CD4-positive, CD25-positive, alpha-beta regulatory T cell (primary cell): ENCODE measurements at places on chromosomes 12 and 14. TPM values are rescaled to one million over a fixed set of nuclear protein-coding genes. Genes with fewer than 3 reads are reported as not detected.

DNA sequence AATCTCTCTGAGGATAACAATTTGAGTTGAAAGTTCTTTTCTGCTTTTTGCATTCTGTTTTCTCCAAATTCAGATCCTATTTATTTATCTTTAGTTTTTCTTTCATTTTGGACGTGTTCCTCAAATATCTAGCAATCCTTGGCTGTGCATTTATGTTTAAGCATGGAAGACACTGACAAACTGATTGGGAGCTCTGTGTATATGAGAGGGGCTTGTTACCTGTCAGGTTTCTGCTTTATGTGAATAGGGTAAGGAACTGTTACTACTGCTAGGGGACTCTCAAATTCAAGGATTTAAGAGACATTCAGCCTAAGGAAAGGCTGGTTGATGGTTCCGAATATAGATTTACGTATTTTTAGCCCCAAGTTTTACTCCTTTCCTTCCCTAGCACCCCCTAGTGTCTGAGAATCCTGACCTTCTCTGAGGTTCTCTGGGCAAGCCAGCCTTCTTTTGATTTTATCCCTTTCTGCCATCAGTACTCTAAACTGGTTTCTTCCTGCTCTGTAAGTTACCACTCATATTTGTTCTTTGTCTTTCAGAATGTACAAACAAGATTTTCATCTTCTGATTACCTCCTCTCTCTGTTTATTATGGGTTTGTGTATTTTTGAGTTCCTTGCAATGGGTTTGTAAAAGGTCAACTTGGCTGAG lies 30.5 kb downstream of the YLPM1 start:
- peak; percentile 53 for DNase-seq
- H3K4me3 ChIP-seq = peak overlapping the region; percentile 84
- H3K27me3 ChIP-seq = no peaks in the 10 kb centered on the region
- peaks cover 29% of the 10 kb centered on the region for H3K4me1 ChIP-seq
- H3K27ac ChIP-seq = peak overlapping the region; percentile 56

DNA sequence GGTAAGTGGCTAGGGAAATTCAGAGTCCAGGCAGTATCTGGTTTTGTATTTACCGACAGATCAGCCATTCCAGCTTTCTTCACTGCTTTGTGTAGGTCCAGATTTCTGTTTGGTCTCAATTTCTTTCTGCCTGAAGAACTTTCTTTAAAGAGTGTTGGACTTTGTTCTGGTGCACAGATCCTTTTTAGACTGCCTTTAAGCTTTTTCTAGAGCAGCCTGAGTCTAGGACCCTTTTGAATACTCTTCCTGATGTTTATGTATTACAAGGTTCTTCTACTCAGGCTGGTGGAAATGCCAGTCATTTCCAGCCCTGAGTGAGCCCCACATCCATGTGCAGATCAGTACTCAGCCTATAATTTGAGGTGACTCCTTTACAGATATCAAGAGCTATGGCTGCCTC lies 54.7 kb downstream of the DAAM1 start:
- H3K27ac ChIP-seq = no peak overlapping the region
- H3K36me3 ChIP-seq = no peaks in the 10 kb centered on the region

DNA sequence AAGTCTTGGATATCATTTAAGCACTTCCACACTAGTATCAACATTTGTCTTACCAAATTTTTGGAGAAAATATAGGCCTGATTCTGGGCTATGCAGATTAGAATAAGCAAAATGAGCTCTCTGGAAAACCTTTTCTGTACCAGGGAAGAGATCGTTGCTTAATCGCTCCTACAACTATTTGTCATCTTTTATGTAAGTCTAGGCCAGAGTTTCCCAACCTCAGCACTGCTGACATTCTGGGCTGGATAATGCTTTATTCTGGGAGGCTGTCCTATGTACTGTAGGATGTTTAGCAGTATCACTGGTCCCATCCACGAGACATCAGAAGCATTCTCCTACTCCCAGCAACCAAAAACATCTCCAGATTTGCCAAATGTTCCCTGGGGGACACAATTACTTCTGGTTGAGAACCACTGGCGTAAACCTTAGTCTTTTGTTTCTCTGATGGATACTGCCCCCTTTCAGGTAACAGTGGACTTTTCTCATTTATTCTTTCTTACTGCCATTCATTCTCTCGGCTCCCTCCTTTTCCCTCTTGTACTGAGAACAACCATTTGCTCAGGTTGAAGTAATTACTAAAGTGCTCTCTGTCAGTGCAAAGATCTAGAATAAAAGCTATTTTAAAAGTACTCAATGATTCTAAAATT lies 316.9 kb upstream of the E2F7 start:
- no peaks in the 10 kb centered on the region for H3K36me3 ChIP-seq
- no peak overlapping the region for H3K27ac ChIP-seq
- no peaks in the 10 kb centered on the region for H3K27me3 ChIP-seq
- no peaks in the 10 kb centered on the region for H3K4me1 ChIP-seq
- H3K4me3 ChIP-seq = no peak overlapping the region
- no peak for DNase-seq

GRCh38 chr12:56164345-56164729 lies 6.2 kb downstream of the MYL6 start:
- no peak overlapping the region for H3K27ac ChIP-seq
- H3K4me1 ChIP-seq = peaks cover 28% of the 10 kb centered on the region

The LMO3 gene
- total RNA-seq = not detected

DNA sequence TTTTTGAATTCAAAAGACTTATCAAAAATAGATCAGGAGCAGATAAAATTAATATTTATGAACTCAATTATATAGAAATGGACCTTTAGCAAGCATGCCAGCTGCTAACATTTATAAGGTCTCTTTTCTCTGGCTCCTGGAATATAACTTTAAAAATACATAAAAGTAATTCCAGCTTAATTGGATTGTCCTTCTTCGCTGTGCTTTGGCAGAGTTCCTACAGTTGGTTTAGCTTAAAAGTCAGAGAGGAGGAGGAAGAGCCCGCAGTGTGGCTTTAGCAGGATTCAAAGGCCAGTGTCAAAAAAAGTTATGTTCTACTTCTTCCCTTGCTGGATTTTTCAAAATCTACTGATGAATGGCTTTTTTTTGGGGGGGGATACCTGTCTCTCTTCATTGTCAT lies 1484.9 kb upstream of the TMEM132C start:
- no peak for DNase-seq
- H3K4me1 ChIP-seq = no peaks in the 10 kb centered on the region
- no peak overlapping the region for H3K4me3 ChIP-seq
- H3K27me3 ChIP-seq = no peaks in the 10 kb centered on the region
- no peaks in the 10 kb centered on the region for H3K36me3 ChIP-seq

The PRH2 gene
- total RNA-seq = not detected

The SLC5A8 gene
- not detected for total RNA-seq

GRCh38 chr12:83856803-83857202 lies 1055.8 kb downstream of the SLC6A15 start:
- DNase-seq = no peak
- no peak overlapping the region for H3K4me3 ChIP-seq
- no peaks in the 10 kb centered on the region for H3K27me3 ChIP-seq
- H3K4me1 ChIP-seq = no peaks in the 10 kb centered on the region
- no peak overlapping the region for H3K27ac ChIP-seq
- H3K36me3 ChIP-seq = no peaks in the 10 kb centered on the region

DNA sequence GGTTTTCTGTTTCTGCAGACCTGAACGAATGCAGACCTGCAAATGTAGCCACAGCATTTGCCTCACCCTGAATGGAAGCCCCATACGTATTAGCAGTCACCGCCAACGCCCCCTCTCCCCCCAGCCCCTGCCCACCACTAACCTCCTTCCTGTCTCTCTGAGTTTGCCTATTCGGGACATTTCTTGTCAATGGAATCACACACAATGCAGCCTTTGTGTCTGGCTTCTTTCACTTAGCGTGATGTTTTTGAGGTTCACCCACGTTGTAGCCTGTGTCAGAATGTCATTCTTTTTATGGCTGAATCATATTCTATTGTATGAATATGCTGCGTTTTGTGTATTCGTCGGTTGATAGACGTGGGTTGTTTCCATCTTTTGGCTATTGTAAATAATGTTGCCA lies 178.6 kb downstream of the AACS start:
- no peaks in the 10 kb centered on the region for H3K36me3 ChIP-seq
- H3K4me1 ChIP-seq = no peaks in the 10 kb centered on the region
- no peak for DNase-seq
- H3K4me3 ChIP-seq = no peak overlapping the region

The COL2A1 gene
- total RNA-seq = not detected

DNA sequence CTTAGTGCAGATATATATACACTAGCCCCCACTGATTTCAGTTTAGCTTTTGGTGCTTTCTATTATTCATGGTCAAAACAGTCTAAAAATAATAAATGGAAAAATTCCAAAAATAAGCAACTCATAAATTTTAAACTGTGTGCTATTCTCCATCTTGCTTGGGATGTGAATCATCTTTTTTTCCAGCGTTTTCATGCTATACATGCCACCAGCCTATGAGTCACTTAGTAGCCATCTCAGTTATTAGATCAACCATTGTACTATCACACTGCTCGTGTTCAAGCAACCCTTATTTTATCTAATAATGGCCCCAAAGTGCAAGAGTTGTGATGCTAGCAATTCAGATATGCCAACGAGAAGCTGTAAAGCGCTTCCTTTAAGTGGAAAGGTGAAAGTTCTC lies 73.9 kb upstream of the KRR1 start:
- no peak overlapping the region for H3K27ac ChIP-seq
- no peaks in the 10 kb centered on the region for H3K4me1 ChIP-seq

DNA sequence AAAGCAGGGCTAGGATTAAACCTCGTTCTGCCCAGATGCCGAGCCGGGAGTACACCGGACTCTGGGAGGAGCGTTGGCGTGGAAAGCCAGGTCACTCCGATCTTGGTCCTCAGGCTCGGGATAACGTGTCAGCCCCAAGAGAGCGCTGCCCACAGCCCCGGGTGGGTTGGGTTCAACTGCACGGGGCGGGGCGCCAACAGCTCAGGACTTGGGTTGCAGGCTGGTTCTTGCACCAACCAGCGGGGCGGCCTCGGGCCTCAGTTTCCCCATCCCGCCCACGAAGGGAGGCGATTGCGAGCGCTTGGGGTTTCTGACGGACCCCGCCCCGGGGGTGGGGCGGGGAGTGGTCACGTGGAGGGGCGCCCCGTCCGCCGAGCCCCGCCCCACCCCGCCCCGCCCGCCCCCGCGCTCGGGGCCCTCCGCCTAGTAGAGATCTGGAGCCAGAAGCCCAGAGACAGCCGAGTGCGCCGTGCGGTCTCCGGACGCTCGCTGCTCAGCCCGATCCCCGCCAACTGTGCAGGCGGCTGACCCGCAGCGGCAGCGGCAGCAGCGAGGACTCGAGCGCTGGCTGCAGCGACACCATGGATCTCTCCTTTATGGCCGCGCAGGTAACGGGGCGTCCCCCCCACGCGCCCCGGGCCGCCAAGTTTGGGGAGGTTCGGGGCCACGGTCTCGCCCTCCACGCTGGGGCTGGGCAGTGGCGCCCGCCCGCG lies at the start of gene C14orf132:
Gene C14orf132 (plus strand): TSS at position 443 of the 713 bp plus-strand sequence. CDS start 139 bp downstream, at position 582.
- DNase-seq = no peak
- H3K36me3 ChIP-seq = no peaks in the 10 kb centered on the region
- peaks cover 26% of the 10 kb centered on the region for H3K27me3 ChIP-seq
- H3K4me3 ChIP-seq = no peak within 1 kb of the TSS
- H3K4me1 ChIP-seq = peaks cover 19% of the 10 kb centered on the region
- no peak within 1 kb of the TSS for H3K27ac ChIP-seq

The AICDA gene
- total RNA-seq = not detected

The TDRD9 gene
- 0.37 TPM for total RNA-seq

GRCh38 chr12:104782296-104782695 lies 175.8 kb downstream of the SLC41A2 start:
- no peaks in the 10 kb centered on the region for H3K27me3 ChIP-seq
- H3K36me3 ChIP-seq = no peaks in the 10 kb centered on the region
- no peaks in the 10 kb centered on the region for H3K4me1 ChIP-seq
- H3K27ac ChIP-seq = no peak overlapping the region
- no peak overlapping the region for H3K4me3 ChIP-seq

The KNTC1 gene
- total RNA-seq = 27.8 TPM

- no peak overlapping the region for H3K27ac ChIP-seq
- H3K4me1 ChIP-seq = peaks cover 19% of the 10 kb centered on the region
- H3K27me3 ChIP-seq = no peaks in the 10 kb centered on the region
- H3K4me3 ChIP-seq = no peak overlapping the region
- no peak for DNase-seq
- peaks cover 21% of the 10 kb centered on the region for H3K36me3 ChIP-seq
Measured at GRCh38 chr12:124391340-124392261, 96.7 kb downstream of the RFLNA start.

DNA sequence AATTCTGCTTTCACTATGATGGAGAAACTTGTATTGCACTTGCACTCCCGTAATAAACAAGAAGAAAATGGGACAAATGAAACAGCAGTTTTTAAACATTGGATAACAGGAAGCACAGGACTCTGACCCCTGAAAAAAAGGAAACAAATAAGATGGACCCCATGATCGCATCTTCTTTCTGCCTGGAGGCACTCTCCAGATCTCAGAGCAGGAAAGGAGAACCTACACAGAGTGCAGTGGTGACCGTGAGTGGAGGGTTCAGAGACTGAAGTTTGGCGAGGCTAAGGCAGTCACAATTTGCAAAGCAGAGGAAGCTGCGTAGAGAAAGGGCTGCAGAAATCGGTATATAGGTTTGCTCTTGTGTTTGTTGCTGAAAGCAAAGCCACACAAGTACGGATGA lies 6.1 kb upstream of the FGF6 start:
- no peak overlapping the region for H3K4me3 ChIP-seq
- DNase-seq = no peak
- H3K27me3 ChIP-seq = peaks cover 9% of the 10 kb centered on the region

DNA sequence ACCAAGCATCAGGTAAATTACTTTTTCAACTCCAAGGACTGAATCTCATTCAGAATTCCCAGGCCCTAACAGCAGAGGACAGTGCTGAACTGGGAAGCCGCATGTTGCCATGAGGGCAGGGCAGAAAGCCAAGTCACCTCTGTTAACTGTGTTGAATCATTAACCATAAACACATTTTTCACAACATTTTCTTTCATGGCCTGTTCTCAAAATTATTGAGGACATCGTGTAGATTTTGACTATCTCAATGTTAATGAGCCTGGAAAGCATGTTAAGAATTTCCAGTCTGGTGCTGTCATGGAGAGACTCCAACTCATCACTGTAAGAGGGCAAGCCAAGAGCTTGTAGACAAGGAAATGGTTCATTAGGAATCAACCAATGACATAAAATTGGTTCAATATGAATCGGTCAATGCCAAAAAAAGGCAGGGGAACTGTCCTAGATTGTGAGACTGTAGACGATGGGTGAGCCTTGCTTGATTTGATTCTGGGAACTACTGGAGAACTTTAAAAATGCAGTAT lies 33.7 kb downstream of the CPM start:
- H3K36me3 ChIP-seq = no peaks in the 10 kb centered on the region
- H3K4me3 ChIP-seq = no peak overlapping the region
- no peak for DNase-seq
- no peaks in the 10 kb centered on the region for H3K27me3 ChIP-seq

- no peak overlapping the region for H3K27ac ChIP-seq
- no peaks in the 10 kb centered on the region for H3K4me1 ChIP-seq
- DNase-seq = no peak
- no peak overlapping the region for H3K4me3 ChIP-seq
- H3K27me3 ChIP-seq = no peaks in the 10 kb centered on the region
Measured at GRCh38 chr12:8052679-8053078, 13.5 kb downstream of the C3AR1 start.

- H3K27ac ChIP-seq = no peak overlapping the region
- H3K36me3 ChIP-seq = no peaks in the 10 kb centered on the region
- H3K4me1 ChIP-seq = no peaks in the 10 kb centered on the region
- no peaks in the 10 kb centered on the region for H3K27me3 ChIP-seq
Measured at GRCh38 chr12:85550924-85551323, 270.9 kb downstream of the ALX1 start.
